ENCODE measurements at places on chromosomes 1 and 21.

DNA sequence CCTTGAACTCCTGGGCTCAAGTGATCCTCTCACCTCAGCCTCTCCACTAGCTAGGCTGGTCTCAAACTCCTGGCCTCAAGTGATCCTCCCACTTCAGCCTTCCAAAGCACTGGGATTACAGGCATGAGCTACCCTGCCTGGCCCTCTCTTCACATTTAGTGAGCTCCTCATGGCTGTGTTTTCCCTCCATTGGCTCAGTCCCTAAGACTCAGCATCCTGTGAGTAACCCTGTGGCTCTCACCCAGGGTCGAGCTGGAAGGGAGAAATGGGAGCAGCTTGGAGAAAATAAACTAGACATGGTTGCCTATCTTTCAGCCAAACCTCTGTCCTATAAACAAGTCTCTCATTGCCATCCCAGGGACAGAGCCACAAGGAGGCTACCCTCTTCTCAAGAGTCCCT is 17.5 kb downstream of the NCF2 start:
- DNase-seq, result no peak

GRCh38 chr1:22287946-22288520 is 145.1 kb upstream of the WNT4 start:
- DNase-seq, result no peak

GRCh38 chr1:84267476-84267875 is 34.0 kb upstream of the SAMD13 start:
- no peak for DNase-seq

DNA sequence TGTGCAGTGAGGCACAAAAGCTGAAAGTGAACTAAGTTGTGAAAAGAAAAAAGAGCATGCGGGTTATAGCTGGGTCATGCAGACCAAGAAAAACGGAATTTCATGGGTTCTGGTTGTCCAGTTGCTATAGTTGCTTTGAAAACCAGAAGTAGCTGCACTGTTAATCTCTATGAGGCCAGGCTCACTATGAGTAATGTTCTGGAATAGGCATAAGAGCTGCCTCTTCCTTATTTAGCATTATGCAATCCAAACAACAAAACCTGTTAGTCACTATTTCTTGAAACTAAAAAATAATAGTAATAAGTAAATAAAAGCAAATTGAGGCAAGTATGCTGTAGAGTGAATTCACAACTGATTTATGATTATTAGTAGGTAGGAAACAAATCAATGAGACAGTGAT is 1383.7 kb downstream of the MRPL39 start:
- no peak for DNase-seq

GRCh38 chr1:240928265-240928664 is 316.3 kb upstream of the GREM2 start:
- DNase-seq, result no peak

DNA sequence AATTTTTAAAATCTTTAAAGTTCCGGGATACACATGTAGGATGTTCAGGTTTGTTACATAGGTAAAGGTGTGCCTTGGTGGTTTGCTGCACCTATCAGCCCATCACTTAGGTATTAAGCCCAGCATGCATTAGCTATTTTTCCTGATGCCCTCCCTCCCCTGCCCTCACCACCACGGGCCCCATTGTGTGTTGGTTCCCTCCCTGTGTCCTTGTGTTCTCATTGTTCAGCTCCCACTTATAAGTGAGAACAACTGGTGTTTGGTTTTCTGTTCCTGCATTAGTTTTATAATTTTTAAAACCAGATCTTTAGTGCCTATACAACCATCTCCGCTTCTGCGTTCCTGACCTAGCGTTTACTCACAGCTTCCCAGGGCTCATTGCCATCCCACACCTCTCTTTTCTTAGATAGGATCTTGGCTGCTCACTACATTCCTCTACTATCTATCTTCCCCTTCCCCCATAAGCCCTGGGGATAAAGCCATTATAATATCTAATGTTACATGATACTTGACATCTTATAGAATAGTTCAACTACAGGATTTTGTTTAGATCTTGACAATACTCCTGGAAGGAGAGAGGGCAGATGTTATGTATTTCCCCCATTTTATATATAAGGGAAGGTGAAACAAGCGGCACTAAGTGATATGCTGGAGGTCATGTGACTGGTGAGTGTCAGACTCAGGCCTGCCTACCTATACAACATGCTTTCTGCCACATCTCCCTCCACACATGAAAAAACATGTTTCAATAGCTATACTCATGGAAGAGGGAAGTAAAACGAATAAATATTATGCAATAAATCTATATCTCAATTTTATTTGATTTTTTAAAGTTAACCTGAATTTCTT is 52.3 kb upstream of the DNAJC6 start:
- DNase-seq, result no peak

GRCh38 chr1:43976045-43976444 is 1.3 kb downstream of the ATP6V0B start:
- DNase-seq, result no peak

- no peak for DNase-seq
Observed at GRCh38 chr1:17259233-17259873, 10.5 kb downstream of the PADI3 start.

DNA sequence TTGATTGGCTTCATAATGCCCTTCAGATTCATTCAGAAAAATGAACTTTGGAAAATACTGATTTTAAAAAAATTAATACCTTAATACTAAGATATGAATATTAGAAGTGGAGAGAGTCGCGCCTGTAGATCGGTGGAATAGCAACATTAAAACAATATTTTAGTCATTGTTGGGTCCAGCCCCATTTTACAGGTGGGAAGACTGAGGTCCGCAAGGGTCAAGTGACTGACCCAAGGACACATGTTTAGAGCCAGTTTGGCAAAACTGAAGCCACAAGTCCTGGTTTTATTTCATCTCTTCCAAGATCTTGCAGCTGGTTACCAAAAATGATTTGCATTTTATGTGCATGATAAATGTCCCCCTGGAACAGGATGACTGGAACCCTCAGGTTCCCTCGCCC is 113.6 kb upstream of the TMEM51 start:
- DNase-seq, result no peak

DNA sequence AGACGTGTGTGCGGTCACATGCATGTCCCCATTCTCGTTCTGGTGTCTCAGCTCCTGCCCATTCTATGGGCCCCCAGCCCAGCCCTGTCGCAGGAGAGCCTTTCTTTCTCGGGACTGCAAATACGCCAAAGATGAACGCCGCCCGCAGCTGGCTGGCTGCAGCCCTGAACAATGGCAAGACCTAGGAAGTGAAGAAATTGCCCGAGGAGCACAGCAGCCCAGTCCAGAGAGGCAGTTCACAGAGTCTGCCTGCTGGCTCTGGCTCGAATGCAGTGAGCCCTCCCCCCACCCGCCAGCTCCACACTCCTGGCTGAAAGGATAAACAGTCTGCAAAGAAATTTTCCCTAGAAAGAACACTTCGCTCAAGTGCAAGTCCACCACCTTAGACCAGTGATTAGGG is 23.3 kb downstream of the PAX7 start:
- no peak for DNase-seq

DNA sequence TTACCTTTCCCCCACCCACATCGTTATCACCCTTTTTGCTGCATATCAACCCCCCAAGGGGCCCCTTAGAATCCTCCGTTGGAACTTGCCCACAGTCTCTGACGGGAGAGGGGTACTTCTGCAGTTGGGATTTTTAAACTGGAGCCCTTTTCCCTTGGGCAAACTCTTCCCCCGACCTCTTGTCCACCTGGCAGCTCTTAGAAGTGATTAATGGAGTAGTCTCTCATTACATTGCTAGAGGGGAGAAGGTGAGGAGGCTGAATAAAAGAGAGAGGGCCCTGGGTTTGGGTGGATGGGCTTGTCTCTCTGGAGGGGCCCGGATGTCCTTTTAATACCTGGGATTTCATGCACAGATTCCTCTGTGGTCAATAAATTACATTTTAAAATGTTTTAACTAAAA is 27.2 kb upstream of the TSPAN2 start:
- no peak for DNase-seq

DNA sequence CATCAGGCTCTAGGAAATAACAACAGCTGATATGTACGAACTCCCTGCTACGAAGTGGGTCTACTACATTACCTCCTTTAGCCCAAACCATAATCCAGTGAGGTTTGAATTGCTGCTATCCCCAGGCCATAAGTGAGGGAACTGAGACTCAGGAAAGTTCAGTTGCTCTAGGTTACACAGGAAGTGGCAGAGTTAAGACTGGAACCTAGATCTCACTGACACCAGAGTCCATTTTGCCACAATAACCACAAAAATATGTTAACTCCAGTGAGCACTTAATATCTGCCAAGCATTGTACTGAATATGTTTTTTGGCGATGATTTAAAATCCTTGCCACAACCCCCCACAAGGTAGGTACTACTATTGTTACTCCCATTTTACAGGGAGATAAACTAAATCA is 8.9 kb upstream of the TADA1 start:
- no peak for DNase-seq

DNA sequence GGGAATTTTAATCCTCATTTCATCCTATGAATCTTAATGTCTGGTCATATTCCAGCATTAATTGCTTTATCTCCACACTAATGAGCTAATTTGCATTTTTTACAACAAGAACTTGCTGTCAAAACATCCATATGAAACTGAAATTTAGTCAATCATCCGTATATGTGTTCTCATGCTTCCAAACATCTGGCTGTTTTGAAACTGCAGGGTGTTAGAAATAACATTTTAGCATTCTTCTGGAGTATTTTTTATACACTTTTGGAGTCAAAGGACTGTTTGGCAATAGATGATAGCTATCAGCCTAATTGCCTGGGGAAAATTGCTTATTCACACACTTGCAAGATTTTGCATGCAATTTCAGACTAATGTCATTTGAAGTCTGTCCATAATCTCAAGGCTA is 1639.3 kb downstream of the KCNT2 start:
- DNase-seq, result no peak

Measured in right forelimb (tissue), 1 donor.